Transverse colon (tissue), 4 donors: ENCODE measurements at places on chromosomes 2 and 18. TPM values are rescaled to one million over a fixed set of nuclear protein-coding genes. Genes with fewer than 3 reads are reported as not detected.
A peak's percentile ranks its signal among the peaks of the same experiment; 100 is the strongest.

GRCh38 chr2:241063093-241063551 is 39.0 kb downstream of the MTERF4 start:
- no peak overlapping the region for H3K4me3 ChIP-seq
- H3K4me1 ChIP-seq = no peaks in the 10 kb centered on the region
- DNase-seq = no peak
- H3K27me3 ChIP-seq = no peaks in the 10 kb centered on the region
- no peak overlapping the region for H3K27ac ChIP-seq
- H3K36me3 ChIP-seq = no peaks in the 10 kb centered on the region

GRCh38 chr2:125427721-125428315 is 1228.1 kb upstream of the GYPC start:
- no peak for DNase-seq
- H3K27ac ChIP-seq = no peak overlapping the region
- H3K4me3 ChIP-seq = no peak overlapping the region
- no peaks in the 10 kb centered on the region for H3K4me1 ChIP-seq
- no peaks in the 10 kb centered on the region for H3K27me3 ChIP-seq

DNA sequence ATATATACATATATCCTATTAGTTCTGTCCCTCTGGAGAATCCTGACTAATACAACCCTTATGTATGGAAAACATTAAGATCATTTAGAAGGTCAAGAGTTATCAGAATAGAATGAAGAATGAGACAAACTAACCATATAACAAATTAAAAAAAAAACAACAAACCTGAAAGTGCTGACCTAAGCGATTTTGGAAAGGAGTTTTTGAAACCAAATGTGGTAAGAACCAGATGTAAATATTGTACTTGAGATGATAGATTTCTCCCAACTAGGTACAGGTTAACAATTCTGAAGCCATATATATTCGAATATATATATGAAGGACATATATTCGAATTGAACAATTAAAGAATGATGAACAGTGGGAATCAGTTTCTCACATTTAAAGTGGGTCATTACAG is 917.8 kb upstream of the SLC39A10 start:
- H3K27me3 ChIP-seq = no peaks in the 10 kb centered on the region
- H3K4me3 ChIP-seq = no peak overlapping the region
- H3K27ac ChIP-seq = no peak overlapping the region
- no peaks in the 10 kb centered on the region for H3K4me1 ChIP-seq
- no peak for DNase-seq
- H3K36me3 ChIP-seq = no peaks in the 10 kb centered on the region

DNA sequence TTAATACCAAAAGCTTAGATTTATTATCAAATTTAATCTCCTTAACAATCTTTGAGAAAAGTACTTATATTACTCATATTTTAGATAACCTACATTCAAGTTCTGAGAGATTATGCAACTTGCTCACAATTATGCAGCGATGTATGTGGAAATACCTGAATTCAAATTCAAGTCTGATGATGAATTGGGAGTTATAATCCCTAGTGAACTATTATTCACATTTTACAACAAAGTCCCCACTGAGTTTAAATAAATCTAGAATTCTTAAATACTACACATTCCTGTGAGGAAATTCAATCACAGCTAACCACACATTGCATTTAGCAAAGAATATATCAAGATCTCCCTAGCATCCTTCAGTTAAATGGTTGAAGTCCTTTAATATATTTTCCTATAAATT is 278.4 kb downstream of the NOL4 start:
- H3K4me3 ChIP-seq = no peak overlapping the region
- H3K4me1 ChIP-seq = no peaks in the 10 kb centered on the region
- H3K36me3 ChIP-seq = no peaks in the 10 kb centered on the region
- H3K27me3 ChIP-seq = no peaks in the 10 kb centered on the region
- H3K27ac ChIP-seq = no peak overlapping the region
- no peak for DNase-seq

GRCh38 chr2:239835056-239835455 is 190.1 kb downstream of the NDUFA10 start:
- H3K4me3 ChIP-seq = no peak overlapping the region
- no peaks in the 10 kb centered on the region for H3K27me3 ChIP-seq
- no peak overlapping the region for H3K27ac ChIP-seq

GPR75 gene
- 7.4 TPM for total RNA-seq

GRCh38 chr2:226721541-226721940 is 78.1 kb downstream of the IRS1 start:
- no peaks in the 10 kb centered on the region for H3K36me3 ChIP-seq
- H3K4me3 ChIP-seq = no peak overlapping the region
- no peaks in the 10 kb centered on the region for H3K27me3 ChIP-seq

GRCh38 chr18:49524951-49525350 is 36.9 kb upstream of the LIPG start:
- no peak for DNase-seq
- no peaks in the 10 kb centered on the region for H3K27me3 ChIP-seq
- no peaks in the 10 kb centered on the region for H3K36me3 ChIP-seq
- no peak overlapping the region for H3K4me3 ChIP-seq
- H3K27ac ChIP-seq = no peak overlapping the region

MDH1B gene
- 0.79 TPM for total RNA-seq

BMP10 gene
- not detected for total RNA-seq

UGT1A7 gene
- total RNA-seq = 19.5 TPM

DNA sequence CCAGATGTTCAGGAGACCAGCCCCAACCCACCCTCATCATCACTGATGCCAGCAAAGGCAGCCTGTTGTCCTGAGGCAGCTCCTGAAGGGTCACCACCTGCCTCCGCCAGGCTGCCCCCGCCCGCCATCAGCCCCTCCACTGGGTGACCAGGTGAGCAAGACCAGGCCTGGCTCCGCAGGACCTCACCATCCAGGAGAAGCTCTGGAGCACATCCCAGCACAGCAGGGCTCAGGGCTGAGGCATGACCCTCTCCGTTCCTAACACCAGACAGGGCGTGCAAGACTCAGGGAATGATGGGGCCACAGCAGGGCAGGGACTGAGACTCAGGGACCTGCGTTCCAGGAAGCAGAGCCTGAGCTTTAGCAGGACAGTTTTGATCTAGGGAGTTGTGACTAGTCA is 218.8 kb upstream of the RAB6C start:
- no peak overlapping the region for H3K27ac ChIP-seq
- H3K4me1 ChIP-seq = no peaks in the 10 kb centered on the region
- no peaks in the 10 kb centered on the region for H3K36me3 ChIP-seq
- H3K4me3 ChIP-seq = no peak overlapping the region

DNA sequence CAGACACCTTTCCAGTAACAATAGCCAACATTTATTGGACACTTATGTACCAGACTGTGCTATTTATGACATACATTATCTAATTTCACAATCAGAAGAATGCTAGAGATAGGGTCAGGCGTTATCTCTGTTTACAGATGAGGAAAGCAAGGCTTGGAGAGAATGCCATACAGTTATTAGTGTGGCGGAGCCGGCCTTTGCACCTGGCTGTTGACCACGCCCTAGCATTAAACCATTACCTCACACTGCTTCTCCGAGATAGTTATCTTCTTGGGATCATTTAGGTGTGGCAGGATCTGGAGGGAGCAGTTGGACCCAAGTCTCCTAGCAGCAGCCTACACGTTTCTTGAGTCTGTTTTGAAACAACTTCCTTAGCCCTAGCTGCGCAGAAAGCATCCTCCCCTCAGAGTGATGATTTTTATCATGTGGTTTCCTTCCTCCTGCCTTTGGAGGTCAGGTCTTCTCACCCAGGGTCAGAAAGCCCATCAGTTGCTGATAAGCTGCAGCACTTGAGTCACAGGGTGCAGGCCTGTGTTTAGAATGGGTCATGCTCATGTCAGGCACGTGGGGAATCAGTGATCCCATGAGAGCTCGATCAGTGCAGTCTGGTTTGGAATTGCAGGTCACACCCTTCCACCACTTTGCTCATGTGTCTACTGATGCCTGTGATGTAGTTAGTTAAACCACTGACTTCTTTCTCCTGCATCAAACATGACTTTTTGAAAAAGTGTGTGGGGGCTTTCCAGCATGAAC is 118.2 kb downstream of the SPTBN1 start:
- H3K27ac ChIP-seq = peak overlapping the region; percentile 87
- peak; percentile 83 for DNase-seq
- H3K4me3 ChIP-seq = no peak overlapping the region
- peaks cover 94% of the 10 kb centered on the region for H3K4me1 ChIP-seq

DNA sequence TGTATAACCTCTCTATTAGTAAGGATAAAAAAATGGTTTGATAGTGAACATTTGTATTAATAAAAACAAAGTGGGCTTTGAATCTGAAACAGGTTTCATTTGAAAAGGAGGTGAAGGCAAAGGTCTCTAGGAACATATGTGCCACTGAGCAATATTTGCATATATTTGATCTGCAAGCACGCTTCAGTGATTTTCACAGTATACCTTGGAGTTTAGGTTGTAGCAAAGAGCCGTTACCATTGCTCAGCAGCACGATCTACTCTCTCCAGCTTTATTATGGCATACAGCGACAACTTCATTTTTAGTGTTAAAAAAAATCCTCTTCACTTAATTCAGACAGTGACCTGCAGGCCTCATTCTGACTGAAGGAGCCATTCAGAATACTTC is 75.8 kb upstream of the ZEB2 start:
- no peaks in the 10 kb centered on the region for H3K27me3 ChIP-seq
- H3K27ac ChIP-seq = no peak overlapping the region
- no peaks in the 10 kb centered on the region for H3K36me3 ChIP-seq
- no peak for DNase-seq
- H3K4me1 ChIP-seq = no peaks in the 10 kb centered on the region

PIK3C3 gene
- total RNA-seq = 70.7 TPM

DNA sequence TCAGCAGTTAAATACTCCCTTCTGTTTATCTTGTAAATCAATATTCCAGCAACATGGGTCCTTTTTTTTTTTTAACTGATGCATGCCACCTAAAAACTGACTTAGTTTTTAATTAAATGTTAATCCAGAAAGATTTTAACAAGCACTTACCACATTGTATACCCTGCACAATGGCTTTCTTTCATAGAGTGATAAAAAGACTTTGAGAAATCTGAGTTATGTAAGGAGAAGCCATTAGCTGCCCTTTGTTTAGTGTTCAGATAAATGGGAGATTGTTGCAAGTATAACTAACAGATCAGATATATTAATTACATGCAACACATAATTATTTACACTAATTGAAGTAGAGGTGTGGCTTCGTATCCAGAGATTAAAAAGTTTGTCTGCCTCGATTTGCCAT is 22.7 kb upstream of the NFATC1 start:
- no peaks in the 10 kb centered on the region for H3K27me3 ChIP-seq
- H3K4me1 ChIP-seq = no peaks in the 10 kb centered on the region
- no peaks in the 10 kb centered on the region for H3K36me3 ChIP-seq
- H3K27ac ChIP-seq = no peak overlapping the region

- H3K27ac ChIP-seq = no peak overlapping the region
- H3K36me3 ChIP-seq = no peaks in the 10 kb centered on the region
- no peaks in the 10 kb centered on the region for H3K27me3 ChIP-seq
- no peaks in the 10 kb centered on the region for H3K4me1 ChIP-seq
Measured at GRCh38 chr2:205633994-205634393, 48.3 kb upstream of the NRP2 start.

DNA sequence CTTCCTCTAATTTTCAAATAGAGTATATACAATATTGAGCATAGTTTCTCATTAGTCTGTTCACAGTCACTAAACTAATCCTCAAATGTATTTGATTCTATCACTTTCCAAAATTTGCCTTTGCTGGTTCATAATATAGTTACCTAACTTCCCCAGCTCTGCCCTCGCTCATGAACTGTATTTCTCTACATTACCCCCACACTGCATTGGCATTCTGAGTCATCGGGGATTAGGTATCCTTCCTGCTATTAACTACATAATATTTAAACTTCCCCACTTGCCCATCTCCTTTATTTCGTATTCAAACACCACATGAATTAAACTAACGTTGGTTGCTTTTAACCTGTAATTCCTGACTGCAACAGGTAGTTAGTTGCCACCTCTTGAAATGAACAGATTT is 14.8 kb upstream of the CLASP1 start:
- no peak overlapping the region for H3K4me3 ChIP-seq
- H3K4me1 ChIP-seq = no peaks in the 10 kb centered on the region
- DNase-seq = no peak
- no peak overlapping the region for H3K27ac ChIP-seq
- H3K27me3 ChIP-seq = no peaks in the 10 kb centered on the region
- H3K36me3 ChIP-seq = no peaks in the 10 kb centered on the region

GRCh38 chr2:127011796-127012195 is 95.2 kb downstream of the BIN1 start:
- peaks cover 3% of the 10 kb centered on the region for H3K27me3 ChIP-seq
- no peaks in the 10 kb centered on the region for H3K4me1 ChIP-seq
- no peak for DNase-seq
- no peaks in the 10 kb centered on the region for H3K36me3 ChIP-seq
- H3K27ac ChIP-seq = no peak overlapping the region
- no peak overlapping the region for H3K4me3 ChIP-seq

TDRD15 gene
- total RNA-seq = not detected

ACVR1C gene
- total RNA-seq = 13.7 TPM

GRCh38 chr2:240974771-240975572 is 23.4 kb upstream of the SNED1 start:
- H3K27ac ChIP-seq = no peak overlapping the region
- peaks cover 34% of the 10 kb centered on the region for H3K27me3 ChIP-seq
- H3K36me3 ChIP-seq = no peaks in the 10 kb centered on the region
- H3K4me3 ChIP-seq = no peak overlapping the region

MEP1B gene
- total RNA-seq = 31.1 TPM

GRCh38 chr2:86048888-86049287 is 56.8 kb downstream of the POLR1A start:
- no peaks in the 10 kb centered on the region for H3K4me1 ChIP-seq
- no peak for DNase-seq
- H3K27me3 ChIP-seq = no peaks in the 10 kb centered on the region

DNA sequence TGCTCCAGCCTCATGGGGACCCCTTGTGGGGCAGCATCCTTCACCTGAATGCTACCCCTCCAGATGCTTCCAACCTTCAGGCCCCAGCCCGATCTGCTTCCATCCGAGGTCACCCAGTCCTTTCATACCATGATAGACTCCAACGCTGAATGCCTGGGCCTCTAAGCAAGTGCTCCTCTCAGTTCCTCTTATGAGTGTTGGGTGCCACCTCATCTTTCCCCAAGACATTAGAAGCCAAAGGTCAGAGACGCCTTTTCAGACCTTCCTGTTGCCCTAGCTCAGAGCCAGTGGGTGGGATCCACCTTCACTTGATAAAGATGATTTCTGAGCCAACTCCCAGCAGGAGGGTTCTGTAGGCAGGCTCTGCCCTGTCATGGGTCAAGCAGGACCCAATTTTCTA is 174.5 kb upstream of the MGAT5 start:
- no peak overlapping the region for H3K27ac ChIP-seq
- no peak for DNase-seq
- H3K36me3 ChIP-seq = no peaks in the 10 kb centered on the region
- no peak overlapping the region for H3K4me3 ChIP-seq
- H3K4me1 ChIP-seq = no peaks in the 10 kb centered on the region

TRABD2A gene
- total RNA-seq = 48.2 TPM

GRCh38 chr18:75173125-75173432 is 35.9 kb downstream of the PTGR3 start:
- no peak for DNase-seq
- no peaks in the 10 kb centered on the region for H3K4me1 ChIP-seq
- no peaks in the 10 kb centered on the region for H3K27me3 ChIP-seq
- H3K27ac ChIP-seq = no peak overlapping the region
- H3K36me3 ChIP-seq = no peaks in the 10 kb centered on the region

CIB4 gene
- not detected for total RNA-seq

RAX gene
- total RNA-seq = not detected
